ENCODE measurements at places on chromosomes 3 and 15.

DNA sequence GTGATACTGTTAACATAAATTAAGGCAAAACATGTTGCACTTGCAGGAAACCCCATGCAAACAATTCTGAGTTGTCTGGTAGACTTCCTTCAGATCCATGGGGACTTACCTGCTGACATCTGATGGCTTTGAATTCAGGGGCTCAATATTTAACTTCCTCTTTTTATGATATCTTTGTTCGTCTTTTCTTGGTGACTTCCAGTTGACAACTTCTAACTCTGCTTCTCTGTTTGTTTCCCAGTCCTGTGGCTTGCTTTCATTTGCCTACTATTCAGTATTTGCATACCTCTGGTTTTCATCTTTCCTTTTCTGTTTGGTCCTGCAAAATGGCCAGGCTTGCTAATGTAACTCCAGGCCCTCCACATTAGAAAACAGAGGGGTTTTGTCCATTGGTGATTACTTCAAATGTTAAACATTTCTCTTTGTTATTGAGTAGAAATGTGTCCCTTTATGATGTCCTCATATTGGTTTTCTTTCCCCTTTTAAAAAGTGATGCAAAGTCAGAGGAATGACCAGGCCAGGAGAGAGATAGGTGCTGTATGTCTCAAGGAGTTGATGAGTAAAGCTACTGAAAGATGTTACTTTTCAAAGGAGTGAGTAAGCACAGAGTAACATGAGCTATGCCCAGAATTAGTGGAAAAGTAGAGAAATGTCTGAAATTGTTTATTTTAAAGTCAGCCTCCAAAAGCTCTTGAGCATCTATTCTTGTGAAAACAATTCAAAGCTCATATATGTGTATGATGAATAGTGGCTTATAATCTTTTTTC, 335.9 kb downstream of the LPP start:
- DNase-seq, result no peak

GRCh38 chr3:192487033-192487432, 240.3 kb downstream of the FGF12 start:
- DNase-seq, result no peak

GRCh38 chr3:67529915-67530314, 124.5 kb downstream of the SUCLG2 start:
- DNase-seq, result no peak

GRCh38 chr15:57422113-57422754, 45.9 kb downstream of the CGNL1 start:
- no peak for DNase-seq

DNA sequence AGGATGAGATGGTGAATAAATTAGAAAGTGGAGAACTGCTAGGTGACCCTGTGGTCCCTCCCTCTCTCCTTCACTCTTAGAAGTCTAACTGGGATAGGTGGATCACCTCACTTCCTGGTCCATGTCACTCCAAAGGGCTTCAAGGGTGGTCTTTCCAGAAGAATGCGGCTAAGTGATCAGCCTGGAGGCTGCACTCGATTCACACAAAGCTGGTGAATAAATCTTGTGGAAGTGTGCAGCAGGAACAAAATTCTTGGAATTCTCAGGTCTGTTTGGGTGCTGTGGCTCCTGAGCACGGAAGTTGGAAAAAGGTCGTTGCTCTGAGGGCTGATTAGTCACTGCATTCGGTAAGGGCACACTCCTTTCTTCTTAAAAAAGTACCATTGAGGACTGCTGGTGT, 46.3 kb downstream of the GASK1A start:
- no peak for DNase-seq

DNA sequence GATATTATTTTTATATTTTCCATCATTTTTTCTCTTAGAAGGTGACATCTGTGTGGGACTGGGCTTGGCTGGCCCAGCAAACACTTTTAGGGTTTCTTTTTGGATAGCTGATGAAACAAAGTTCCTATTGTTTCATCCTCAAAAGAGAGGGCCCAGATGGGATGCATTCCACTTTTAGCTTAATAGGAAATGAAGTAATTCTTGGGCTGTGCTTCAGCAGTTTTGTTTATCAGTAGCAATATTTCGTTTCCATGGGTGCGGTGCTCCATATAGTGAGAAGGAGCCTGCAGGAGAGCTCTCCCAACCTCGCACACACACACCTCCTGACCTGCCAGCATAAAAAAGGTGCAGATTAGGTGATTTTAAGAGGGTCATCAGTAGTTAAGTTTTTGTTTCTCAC, 147.5 kb downstream of the AKAP13 start:
- DNase-seq, result no peak

DNA sequence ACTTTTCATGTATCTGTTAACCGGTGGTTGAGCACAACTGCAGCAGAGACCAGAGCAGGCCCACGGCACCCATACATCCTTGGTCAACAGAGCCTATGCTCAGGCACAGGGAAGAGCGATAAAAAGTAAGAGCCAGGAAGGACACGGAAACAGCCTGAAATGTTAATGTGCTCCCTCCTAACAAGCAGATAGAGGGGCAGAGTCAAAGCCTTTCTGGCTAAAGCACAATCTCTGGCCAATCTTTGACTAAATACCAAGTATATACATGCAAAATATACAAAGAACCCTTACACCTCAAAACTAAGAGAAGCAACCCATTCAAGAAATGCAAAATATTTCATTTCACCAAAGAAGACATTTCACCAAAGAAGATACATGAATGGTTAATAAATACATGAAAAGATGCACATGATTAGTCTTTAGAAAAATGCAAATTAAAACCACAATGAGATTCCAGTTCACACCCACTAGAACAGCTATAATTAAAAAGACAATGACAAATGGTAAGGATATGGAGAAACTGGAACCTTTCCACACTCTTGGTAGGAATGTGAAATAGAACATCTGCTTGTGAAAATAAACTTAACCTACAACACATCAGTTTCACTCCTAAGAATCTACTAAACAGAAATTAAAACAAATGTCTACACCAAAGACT, 88.0 kb downstream of the OSBPL10 start:
- no peak for DNase-seq

DNA sequence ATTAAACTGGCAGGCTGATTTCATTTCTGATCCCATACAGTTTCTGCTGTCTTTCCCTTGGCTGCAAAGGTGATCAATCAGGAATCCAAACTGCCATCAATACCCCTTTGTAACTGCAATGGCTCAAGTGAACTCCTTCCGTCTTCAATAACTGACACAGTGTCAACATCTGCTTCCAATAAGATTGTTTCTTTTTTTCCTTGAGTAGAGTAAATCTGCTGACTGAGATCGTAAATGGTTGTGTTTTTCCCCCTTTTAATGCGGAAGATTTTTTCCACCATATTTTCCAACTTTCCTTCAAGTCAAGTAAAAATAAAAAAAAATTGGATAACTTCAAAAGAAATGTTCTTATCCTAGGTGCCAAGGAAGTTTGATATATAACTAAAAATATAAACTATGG, 48.7 kb downstream of the VGLL3 start:
- DNase-seq, result no peak
